ENCODE measurements at places on chromosomes 11 and 22. TPM values are rescaled to one million over a fixed set of nuclear protein-coding genes. Genes with fewer than 3 reads are reported as not detected.

DNA sequence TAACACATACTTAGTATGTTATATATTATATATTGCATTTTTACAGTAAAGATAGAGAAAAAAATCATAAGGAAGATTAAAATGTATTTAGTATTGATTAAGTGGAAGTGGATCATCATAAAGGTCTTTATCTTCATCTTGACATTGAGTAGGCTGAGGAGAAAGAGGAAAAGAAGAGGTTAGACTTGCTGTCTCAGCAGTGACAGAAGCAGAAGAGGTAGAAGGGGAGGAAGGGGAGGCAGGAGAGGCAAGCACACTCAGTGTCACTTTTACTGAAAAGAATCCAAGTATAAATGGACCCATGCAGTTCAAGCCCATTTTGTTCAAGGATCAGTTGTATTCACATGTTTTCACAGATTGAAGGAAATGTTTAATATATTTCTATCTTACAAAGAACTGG is 69.7 kb downstream of the GAB2 start:
- DNase-seq, result no peak

DNA sequence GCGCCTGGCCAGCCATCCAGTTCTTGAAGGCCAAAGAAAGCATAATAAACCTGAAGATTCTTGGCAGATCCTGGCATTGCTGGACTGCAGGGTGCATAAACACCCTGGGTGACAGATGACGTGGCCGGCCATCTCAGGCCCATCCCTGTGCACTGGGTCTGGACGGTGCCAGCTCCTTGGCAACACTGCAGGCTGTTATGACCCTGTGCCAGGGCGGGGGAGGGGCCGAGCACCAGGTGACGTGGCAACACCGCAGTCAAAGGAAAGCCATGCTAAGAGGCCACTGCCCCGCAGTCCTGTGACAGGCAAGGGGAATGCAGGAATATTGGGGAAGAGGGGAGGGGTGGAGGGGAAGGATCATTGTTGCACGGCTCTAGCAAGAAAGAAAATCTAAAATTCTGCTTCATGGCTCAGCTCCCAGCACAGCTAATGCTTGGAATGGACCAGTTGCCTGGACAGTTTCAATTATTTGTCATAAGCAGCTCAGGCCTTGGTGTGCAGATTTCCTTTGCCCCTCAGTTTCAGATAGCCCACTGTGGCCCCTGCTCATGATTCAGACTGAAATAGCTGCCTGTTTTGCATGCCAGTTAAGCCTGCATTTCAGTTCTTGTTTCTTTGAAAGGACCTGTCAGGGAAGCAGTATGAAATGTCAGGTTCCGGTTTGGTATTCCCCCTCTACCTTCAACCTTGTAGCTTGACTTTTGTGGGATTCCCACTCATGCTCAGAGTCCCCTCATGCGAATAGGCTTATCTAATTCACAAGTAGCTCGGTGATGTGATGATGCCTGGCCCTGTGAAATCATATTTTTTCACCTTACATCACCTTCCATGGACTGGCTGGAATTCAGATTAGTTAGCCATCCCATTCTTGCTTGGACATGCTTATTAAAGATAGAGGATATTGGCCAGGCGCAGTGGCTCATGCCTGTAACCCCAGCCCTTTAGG is 29.7 kb upstream of the DDX6 start:
- DNase-seq, result peak; percentile 27

- no peak for DNase-seq
Observed at GRCh38 chr22:33456511-33456910, 398.3 kb upstream of the SYN3 start.

GRCh38 chr11:58254936-58255335 is 13.1 kb downstream of the OR10W1 start:
- no peak for DNase-seq

DNA sequence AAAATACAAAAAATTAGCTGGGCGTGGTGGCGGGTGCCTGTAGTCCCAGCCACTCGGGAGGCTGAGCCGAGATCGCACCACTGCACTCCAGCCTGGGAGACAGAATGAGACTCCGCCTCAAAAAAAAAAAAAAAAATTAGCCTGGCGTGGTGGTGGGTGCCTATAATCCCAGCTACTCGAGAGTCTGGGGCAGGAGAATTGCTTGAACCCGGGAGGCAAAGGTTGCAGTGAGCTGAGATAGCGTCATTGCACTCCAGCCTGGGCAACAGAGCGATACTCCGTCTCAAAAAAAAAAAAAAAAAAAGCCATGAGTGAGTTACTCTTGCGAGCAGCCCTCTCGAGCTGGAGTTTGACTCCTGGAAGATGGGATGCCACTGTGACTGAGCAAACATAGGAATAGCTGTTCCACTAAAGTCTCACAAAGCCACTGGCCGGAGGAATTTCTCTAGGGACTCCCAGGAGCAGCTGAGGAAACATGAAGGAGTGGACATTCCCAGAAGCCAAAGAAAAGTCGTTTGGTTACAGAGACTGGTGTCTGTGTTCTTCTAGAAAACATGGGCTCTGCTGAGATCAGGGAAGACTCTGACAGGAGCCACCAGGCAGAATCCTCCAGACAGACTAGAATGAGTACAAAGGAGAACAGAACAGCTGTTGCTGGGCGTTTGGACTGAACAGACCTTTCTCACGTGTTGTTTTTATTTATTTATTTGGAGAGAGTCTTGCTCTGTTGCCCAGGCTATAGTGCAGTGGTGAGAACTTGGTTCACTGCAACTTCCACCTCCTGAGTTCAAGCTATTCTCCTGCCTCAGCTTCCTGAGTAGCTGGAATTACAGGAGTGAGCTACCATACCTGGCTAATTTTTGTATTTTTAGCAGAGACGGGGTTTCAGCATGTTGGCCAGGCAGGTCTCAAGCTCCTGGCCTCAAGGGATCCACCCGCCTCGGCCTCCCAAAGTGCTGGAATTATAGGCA is 32.4 kb upstream of the MYH9 start:
- DNase-seq, result no peak

- no peak for DNase-seq
Observed at GRCh38 chr11:5345831-5346230, 2.5 kb upstream of the OR51B5 start.

RFPL2 gene
- 0.48 TPM for total RNA-seq

KCNJ1 gene
- 0.16 TPM for total RNA-seq

SYT7 gene
- total RNA-seq, result 18.2 TPM

PTPRCAP gene
- 4.0 TPM for total RNA-seq

Data from WTC11 (cell line).